ENCODE measurements at places on chromosomes 5 and 9. TPM values are rescaled to one million over a fixed set of nuclear protein-coding genes. Genes with fewer than 3 reads are reported as not detected.

DNA sequence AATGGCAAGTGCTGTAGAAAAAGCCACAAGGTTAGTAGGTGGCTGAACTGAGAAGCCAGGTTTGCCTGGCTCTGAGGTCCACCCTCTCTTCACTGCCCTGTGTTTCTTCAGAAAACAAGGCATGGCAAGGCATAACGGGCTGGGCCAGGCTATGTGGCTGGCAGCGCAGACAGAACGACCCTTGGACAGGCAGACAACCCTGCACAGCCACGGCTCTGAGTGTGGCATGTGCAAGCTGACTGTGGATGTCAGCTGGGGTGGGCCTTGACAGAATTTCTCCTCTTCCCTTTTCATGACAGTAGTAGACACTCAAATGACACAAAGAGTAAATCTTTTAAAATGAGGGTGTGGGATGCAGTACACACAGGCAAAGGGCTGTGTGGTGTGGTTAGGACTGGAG, 81.7 kb downstream of the MACROH2A1 start:
- DNase-seq = no peak

DNA sequence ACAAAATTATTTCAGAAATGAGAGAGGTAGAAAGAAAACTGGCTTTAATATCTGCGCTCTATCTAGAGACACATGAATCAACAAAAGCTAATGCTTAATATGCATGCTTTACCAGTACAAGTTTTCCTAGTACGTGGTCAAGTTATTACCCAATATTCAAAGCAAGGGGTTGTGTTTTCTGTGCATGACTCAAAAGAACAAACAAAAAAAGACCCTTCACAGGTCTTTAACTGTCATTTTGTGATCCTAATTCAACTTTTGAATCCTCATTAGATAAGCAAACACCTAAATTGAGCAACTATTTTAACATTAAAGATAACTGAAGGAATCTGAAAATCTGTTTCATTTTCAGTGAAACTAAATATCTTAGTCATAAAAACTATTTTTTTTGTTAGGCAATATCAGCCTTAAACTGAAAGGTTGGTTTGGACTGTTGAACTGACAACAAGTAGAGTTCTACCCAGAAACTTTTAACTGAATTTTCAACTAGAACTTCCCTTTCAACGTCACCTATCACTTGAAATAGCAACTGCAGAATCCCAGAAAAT, 12.5 kb downstream of the ST8SIA4 start:
- DNase-seq = no peak

DNA sequence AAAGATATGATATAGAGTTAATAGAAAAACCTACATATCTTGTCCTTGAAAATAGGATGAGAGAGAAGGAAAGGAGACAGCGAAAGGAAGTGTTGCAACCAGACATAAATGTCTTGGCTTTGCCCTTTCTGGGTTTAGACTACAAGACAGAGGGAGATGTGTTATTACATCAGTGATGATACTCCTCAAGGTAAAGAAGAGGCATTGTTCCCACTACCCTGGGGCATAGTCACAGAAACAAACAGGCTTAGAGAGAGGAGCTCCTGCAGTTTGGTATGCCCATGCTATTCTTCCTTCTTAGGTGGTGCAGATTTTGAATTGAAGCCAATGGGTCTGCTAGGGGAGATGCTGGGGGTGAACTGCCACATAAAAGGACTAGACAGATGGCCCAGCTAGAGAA, 166.8 kb upstream of the RFX3 start:
- no peak for DNase-seq

Gene CTNNAL1
- polyA plus RNA-seq = 58.0 TPM

Gene POU5F2
- polyA plus RNA-seq = 0.06 TPM

All from renal pelvis (tissue), 12 donors.